ENCODE measurements at places on chromosomes 5 and 9.

- no peak for DNase-seq
These were observed 14.2 kb upstream of the RGS3 start for GRCh38 chr9:113449376-113449775.

DNA sequence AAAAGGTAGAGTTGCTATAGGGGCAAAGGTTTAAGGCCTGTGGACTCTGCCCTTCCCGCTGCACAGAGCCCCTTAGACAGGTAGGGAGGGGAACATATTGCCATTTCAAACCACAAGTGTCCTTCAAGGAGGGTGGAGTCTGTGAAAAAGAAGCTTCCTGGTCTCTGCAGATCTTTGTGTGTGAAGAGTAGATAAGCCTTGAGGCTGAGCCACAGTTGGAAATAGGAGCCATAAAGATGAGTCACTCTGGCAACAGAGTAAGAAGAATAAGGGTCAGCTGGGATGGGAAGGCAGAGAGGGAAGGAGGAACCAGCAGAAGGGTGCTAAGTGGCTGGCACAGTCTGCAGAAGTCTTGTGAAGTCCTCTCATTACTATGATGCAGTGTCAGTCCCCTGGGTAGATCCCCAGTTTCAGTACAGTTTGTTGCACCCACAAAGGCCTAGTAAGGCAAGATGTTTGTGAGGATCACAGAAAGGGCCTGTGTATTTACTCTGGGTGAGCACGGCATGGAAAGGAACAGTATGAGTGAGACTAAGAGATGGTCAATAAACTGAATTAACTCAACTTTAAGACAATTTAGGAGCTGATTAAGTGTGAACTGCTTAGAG lies 18.1 kb downstream of the GRXCR2 start:
- DNase-seq: no peak

DNA sequence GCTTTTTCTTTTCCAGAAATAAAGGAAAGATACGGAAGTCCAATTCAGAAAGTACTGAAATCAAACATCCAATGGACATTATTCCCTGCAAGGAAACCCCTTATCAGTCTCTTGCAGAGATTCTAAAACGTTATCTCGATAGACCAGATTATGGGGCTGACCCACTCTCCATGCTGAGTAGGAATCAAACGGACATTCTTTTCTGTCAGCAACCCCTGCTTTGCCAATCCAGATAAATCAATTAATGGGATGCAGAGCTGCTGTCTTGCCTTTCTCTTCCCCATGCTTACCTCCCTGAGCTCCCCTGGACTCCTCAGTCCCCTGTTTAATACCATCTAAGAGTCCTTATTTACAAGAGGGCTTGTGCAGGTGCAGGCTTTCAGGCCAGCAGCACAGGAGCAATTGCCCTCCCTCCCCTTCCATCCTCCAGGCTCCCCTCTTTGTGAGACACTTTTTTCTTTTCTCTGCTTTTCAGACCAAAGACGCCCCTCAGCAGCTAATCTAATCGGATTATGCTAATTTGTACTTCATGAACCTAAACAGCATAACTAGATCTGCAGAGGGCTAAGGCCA lies 14.2 kb downstream of the TAL2 start:
- DNase-seq: no peak

DNA sequence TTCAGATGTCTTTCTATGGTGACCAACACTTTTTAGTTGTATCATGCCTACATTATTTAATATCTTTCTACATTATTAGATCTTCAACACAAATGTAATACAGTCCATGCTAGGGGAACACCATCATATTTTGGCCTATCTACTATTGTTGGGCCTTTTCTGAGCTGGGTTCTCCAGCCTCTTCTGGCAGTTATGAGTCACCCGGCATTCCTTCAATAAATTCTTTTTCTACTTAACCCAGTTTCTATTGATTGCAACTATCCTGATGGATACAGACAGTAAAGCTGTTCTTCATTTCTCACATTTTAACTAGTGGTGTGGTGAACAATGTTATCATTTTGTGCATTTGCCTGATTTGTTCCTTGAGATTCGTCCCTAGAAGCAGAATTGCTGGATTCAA lies 529.3 kb downstream of the BNC2 start:
- DNase-seq: no peak

GRCh38 chr9:26773056-26773455 lies 119.5 kb downstream of the CAAP1 start:
- DNase-seq: no peak

DNA sequence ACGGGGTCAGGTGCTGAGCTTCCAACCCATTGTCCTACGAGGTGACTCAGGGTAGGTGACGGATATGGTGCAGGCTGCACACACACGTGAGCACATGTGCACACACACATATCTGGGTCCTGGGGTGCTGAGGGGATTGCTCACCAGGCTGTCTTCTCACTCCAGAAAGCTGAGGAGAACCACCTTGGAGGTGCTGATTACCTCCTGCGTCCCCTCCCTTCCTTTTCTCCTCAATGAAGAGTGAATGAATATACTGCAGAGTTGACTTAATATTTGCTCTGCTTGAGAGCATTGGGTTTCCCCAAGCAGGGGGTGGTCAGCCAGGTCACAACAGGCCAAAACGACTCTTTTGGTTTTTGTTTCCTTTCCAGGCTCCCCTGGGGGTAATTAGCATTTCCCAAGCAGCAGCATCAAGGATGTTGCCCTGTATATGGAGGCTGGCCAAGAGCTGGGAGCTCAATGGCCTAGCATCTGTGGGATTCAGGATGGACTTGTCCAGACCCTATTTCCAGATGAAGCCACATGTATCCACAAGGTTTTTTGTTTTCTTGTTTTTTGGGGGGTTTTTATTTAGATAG lies 49.7 kb downstream of the PDZD2 start:
- no peak for DNase-seq

DNA sequence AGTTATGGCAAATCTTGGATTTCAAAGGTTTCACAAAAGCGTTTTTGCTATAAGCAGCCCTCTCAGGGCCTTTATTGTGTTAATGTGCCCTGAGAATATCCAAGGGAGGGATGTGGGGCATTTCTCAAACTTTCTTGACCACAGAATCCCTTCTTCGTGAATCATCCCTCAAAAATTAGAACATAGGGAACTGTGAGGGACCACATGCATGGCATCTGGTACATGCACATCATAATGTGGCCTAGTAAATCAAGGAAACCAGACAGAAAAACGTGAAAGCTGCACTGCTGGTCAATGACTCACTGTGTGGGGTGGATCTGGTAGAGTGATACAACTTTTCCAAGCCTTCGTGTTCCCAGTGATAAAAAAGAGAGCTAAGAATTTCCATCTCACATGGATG lies 22.4 kb downstream of the DDX31 start:
- no peak for DNase-seq

DNA sequence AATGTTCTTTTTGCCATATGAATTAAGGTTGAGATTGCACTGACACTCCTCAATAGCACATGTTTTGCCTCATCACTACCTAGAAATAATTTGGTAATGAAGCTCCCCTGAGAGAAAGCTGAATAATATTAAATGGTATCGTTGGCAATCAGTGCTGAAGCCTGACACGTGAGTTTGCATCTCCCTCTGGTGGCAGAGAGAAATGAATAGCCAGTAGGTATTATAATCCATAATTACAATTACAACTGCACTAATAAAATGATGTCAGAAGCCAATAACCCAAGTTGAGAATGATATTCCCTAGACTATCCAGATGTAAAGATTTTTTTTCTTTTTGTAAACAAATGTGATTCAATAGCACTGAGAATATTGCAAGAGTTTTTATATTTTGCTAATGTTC lies 700.3 kb downstream of the PTPRD start:
- DNase-seq: no peak

DNA sequence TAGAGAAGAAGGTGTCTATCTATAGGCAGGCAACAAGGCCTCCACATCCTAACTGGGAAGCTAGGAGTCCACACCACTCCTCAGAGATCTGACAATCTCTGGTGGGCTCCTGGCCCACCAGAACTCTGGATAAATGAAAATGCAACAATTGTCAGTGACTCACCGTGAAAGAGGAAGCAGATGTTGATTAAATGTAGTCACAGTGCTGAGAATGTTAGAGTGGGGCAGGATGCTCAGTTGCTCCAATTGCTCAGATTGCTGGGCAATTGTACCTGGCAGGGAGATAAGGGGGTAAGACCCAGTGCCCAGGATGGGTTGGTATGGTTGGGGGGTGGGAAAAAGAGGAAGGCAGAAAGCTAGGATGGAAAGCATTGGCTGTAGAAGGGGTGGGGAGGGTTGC lies 4.3 kb downstream of the CCL19 start:
- DNase-seq: no peak

- DNase-seq: no peak
These were observed 690.9 kb upstream of the CDH18 start for GRCh38 chr5:20678814-20679298.

DNA sequence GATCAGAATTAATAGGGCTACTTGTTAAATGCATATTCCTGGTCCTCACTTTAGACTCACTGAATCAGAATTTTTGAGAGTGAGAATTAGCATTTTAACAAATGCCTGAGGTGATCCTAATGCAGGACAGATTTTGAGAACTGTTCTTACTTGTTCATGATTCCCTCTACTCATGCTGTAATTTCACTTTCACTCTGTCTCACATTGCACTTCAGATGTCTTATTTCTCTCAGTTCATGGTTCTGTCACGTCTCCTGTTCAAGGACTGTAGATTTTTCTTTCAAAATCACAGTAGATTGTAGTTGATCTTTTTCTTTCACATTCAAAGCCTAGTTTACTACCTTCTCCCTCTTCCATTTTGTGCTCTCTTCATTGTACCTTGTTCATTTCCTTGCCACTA lies 54.3 kb downstream of the ADGRV1 start:
- no peak for DNase-seq

DNA sequence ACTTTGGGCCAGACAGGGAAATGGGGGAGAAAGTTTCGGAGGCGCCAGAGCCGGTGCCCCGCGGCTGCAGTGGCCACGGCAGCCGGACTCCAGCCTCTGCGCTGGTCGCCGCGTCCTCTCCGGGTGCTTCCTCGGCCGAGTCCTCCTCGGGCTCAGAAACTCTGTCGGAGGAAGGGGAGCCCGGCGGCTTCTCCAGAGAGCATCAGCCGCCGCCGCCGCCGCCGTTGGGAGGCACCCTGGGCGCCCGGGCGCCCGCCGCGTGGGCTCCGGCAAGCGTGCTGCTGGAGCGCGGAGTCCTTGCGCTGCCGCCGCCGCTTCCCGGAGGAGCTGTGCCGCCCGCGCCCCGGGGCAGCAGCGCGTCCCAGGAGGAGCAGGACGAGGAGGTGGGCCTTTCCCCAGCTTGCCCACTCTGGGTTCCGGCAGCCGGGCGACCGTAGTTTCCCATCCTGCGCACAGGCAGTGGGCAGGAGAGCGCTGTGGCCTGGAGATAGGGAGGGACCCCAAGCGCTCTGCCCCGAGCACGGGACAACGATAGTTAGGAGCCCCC lies 516 bp downstream of the MAST4 start:
- no peak for DNase-seq

- no peak for DNase-seq
These were observed 184.7 kb downstream of the AOPEP start for GRCh38 chr9:94911211-94911610.

Measured in stimulated activated CD4-positive, alpha-beta T cell treated with anti-CD3 and anti-CD28 coated beads, Interleukin-4, amount 100 ng/mL, for 24 hours (primary cell).